ENCODE measurements at places on chromosomes 11 and 22.
A peak's percentile ranks its signal among the peaks of the same experiment; 100 is the strongest.

DNA sequence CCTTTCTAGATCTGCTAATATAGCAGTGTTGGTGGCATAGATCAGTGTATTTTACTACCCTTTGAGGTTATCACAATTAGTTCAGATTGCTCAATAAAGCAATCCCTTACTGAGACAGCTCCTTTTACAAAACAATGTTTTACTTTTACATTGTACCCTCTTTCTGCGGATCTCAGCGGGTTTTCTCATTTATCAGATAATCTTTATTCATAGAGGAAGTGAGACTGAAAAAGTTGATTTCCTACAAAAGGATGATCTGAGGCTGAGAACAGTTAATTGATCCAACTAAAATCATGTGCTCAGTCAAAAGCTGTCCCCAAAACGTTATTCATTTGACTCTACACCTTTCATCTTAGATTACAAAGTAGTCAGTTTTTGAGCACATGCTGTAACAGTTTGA lies 2319.9 kb downstream of the LRRC4C start:
- no peak for DNase-seq

DNA sequence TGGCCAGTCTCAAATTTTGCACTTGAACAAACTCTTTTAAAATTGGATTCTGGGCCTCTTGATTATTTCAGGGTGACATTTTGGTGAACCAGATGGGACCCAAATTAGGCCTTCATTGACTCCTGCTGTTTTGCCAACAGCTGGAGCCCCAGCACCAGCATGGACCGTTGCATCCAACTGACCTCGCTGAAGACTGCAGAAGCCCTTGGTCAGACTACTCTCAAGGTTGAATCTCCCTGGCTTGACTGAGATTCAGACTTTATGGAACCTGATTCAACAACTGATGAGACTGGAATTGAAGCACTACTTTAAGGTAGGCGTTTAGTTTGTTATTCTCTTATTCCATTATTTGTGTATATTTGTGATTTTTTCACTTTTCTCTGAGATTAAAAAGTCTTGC lies 41.7 kb downstream of the NARS2 start:
- no peak for DNase-seq

DNA sequence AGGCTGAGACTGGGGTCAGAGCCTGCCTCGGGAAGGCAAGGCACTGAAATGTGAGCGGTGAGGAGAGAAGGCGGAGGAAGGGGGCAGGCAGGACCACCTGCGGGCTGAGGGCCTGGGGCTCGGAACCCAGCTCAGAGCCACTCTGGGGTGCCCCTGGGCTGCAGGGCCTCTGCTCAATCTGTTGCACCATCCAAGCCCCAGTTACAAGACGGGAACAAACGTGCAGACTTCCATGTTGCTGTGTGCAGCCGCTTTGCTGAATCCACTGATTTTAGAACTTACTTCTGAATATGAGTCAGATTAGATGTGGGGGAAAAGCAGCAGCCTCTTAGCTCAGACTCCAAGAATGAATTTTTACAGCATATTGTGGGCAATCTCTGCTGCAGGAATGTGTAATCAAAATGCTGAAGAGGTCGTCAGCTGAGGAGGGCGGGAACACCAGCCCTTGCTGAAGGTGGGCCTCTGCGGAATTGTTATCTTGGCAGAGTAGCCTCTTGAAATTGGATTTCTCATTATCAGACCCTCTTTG lies 21.6 kb downstream of the PARVG start:
- peak; percentile 60 for DNase-seq

DNA sequence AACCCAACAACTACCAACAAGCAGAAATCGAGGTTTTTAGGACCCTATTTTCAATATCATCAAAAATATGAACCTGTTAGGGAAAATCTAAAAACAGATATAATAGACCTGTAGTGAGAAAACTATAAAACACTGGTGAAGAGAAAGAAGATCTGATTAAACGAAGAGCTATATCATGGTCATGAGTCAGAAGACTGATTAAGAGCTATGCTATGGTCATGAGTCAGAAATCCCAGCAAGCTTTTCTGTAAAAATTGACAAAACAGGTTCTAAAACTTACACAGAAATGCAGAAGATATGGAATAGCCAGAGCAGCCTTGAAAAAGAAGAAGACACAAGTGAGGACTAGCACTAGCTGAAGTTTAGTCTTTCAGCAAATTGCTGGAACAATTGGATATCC lies 345.0 kb downstream of the TBC1D22A start:
- peak; percentile 31 for DNase-seq

- DNase-seq, result no peak
These were observed 1099.2 kb downstream of the LRRC4C start for GRCh38 chr11:40360206-40360798.

DNA sequence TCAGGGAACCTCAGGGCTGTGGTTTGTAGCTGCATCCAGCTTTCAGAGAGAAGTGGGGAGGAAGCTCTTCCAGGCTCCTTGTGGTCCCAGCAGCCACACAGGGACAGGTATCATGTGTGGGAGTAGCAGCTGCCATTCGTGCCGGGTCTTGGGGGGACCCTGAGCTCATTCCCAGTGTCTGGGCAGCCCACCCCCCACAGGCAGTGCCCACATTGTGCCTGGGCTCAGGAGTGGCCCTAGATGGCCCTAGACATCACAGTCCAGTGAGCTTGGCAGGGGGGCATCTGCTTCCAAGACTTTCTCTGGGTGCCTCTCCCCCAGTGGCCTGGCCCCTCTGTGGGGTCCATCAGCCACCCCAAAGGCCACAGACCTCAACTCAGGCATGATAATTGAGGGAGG lies 619.7 kb downstream of the BRD1 start:
- no peak for DNase-seq

DNA sequence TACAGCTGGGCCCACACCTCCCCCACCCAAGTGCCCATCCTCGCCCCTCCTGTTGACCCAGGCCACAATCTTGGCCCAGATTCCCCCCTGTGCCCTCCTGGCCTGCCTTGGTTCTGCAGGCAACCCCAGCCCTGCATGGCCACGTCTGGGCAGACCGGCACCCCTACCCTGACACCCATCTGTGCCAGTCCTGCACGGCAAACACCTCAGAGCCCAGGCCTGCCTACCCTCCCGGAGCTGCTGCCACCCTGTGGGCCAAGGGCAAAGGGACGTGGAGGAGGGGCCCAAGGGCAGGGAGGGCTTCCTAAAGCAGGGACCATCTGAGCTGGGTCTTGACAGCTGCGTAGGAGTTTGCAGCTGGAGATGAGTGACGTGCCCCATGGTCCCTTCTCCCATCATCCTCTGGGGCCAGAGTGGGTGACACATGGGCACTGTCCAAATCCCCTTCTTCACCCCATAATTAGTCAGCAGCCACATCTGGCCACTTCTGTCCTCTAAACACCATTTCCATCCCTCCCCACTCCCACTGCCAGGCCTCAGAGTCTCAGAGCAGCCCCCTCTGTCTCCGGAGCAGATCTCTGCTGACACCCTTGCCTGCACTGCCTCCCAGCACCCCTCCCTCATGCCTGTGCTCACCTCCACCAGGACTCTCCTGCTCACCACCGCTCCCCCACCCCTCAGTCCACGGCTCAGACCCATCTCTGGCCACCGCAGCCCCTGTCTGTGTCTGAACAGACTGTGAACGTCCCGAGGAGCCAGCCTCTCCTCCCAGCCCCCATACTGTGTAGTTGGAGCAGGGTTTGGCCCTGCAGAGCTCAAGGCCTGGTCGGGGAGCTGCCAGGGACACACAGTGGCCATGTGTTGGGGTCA lies 35.6 kb upstream of the PPARA start:
- no peak for DNase-seq

GRCh38 chr11:9130297-9130696 lies 38.9 kb upstream of the SCUBE2 start:
- DNase-seq, result no peak

DNA sequence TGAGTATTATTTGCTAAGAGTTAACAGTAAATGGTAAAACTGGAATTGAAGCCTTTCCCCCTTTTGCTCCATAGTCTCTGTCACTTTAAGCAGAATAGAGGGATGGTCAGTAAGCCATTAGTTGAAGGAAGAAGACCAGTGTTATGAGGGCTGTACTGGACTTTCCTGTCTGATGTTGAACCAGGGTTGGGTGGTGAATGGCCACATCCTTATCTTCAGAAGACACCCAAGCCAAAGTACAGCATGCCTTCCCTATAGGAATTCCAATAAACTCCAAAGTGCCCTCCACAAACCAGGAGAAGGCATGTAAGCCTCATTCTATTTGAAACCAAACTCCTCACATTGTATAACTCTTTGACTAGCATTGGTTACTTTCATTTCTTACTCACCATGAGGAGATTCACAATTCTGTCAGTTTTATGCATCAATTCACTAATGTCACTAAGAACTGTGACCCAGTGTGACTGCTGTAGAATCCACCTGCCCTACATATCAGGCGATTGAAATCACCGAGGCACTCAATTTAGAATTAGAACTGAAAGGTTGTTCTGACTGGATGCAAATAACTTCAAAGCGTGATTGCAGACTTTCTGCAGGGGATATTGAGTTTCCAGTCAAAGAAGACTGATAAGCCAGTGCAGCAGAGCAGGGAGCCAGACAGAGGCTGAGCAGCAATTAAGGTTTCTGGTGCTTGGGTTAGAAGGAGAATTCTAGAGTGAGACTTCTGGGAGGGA lies 107.1 kb upstream of the DDI1 start:
- no peak for DNase-seq

GRCh38 chr11:115444542-115444941 lies 59.7 kb downstream of the CADM1 start:
- DNase-seq, result no peak

GRCh38 chr11:106309070-106309684 lies 231.7 kb downstream of the AASDHPPT start:
- no peak for DNase-seq

DNA sequence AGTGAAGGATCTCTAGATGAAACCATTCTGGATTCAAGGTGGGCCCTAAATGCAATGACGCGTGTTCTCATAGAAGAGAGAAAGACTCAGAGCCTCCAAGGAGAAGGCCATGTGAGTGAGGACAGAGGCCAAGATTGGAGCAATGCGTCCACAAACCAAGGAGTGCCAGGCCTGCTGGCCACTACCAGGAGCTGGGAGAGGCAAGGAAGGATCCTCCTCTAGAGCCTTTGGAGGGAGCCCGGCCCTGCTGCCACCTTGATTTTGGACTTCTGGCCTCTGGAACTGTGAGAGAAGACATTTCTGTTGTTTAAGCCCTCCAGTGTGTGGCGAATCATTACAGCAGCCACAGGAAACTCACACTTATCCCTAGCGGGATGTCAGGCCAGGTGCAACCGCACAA lies 52.7 kb upstream of the SHANK2 start:
- DNase-seq, result no peak

GRCh38 chr22:47738472-47739013 lies 976.1 kb downstream of the TBC1D22A start:
- DNase-seq, result no peak

DNA sequence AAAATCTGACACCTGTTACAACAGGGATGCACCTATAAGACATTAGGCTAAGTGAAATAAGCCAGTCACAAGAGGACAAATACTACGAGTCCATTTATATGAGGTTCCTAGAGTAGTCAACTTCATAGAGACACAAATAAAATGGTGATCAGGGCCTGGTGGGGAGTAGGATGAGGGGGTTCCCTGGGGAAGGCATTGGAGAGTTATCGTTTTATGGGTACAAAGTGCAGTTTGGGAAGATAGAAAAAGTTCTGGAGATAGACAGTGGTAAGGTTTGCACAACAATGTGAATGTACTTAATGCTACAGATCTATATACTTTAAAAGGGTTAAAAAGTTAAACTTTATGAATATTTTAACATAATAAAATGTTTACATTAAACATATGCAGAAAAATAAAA lies 31.4 kb upstream of the B3GNT6 start:
- DNase-seq, result no peak

DNA sequence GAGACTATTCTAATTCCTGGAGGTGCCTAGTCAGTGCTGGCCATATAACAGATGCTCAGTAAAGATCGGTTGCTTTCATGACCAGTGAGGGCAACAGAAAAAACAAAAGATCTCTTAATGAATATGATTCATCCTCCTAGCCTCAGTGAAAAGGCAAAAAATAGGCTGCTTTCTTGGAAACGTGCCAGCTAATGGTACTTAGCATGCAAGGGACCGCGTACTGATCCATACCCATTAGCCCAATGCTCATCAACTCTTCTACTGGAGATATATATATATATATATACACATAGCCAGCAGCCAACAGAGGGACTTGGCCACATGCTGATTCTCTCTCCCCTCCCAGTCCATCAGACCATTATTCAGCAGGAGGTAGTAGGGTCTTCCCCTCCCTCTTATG lies 320.4 kb downstream of the KIRREL3 start:
- no peak for DNase-seq

GRCh38 chr22:45670981-45671782 lies 452 bp upstream of the ATXN10 start:
- DNase-seq, result no peak

- no peak for DNase-seq
These were observed 29.9 kb downstream of the FAM181B start for GRCh38 chr11:82703796-82704195.

- no peak for DNase-seq
These were observed 17.6 kb upstream of the PPFIA1 start for GRCh38 chr11:70252844-70253243.

GRCh38 chr22:36009085-36009484 lies 19.5 kb downstream of the RBFOX2 start:
- no peak for DNase-seq

DNA sequence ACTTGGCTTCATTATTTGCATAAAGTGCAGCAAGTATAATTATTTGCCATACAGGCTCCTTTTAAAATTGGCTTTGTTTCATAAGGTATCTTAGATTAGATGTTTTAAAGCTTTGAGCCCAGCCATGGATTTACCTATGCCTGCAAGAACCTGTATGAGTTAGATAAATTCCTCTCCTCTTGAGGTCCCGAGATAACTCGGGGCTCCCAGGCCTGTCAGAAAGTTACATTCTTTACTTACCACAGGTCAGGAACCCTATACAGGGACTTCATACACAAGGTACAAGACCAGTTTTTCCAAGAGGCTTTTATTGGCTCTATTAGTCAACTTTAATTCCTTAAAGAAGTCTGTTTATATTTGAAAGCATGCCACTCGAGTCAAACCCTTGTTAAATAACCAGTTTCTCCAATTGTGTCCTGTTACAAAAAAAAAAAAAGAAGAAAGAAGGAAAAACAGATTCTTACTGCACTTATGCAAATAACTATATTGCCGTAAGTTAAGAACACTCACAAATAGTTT lies 2.3 kb upstream of the C1QTNF6 start:
- no peak for DNase-seq

DNA sequence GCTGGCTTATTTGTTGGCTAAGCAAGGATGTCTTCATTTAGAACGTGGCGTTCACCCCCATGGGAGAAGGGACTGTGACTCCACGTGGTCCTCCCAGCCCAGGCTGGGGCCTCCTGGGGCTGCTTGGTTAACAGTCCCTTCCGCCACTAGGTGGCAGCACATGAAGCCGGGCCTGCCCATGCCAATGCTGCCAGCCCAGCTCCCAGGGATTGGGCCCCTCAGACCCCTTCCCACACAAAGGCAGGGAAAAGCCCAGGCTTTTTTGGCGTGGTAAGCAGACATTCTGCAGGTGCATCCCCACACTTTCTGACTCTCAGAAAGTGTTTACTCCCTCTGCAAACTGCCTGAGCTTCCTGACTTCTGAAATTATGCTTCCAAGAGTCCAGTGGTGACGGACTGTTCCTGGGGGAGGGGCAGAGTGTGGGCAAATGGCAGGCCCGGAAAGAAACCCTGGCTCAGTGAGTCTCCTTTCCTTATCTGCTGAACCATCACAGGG lies 3.1 kb downstream of the CBX6 start:
- no peak for DNase-seq
